Keratinocyte (primary cell): ENCODE measurements at places on chromosomes 3 and 15. TPM values are rescaled to one million over a fixed set of nuclear protein-coding genes. Genes with fewer than 3 reads are reported as not detected.

The MAP1A gene
- polyA plus RNA-seq = 0.13 to 0.18 TPM (median 0.14 TPM) in 3 replicates

DNA sequence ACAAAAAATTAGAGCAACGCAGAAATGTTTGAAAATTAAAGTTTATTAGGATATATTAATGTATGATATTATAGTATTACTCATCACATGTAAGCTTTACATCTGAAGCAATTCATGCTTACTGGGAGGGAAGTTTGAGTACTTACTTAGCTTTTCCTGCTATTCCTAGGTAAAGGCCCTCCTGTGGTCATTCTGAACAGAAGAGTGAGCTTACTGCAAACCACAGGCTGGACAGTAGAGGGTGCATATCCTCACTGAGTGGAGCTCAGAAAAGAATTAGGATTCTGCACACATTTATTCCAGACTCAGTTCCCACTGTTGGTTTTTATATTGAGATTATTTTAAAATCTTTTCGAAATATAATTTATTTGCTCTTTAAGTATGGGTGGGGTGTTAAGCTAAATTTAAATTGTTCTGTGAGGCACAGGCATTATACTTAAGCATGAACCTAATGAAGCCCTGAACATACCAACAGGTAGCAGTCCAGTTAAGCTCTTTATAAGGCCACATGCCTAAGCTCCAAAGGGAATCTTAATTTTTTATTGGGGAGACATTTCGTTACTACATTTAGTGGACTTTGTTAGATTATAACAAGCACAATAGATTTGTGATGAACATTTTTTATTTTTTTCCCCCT, 10.2 kb downstream of the MRPS22 start:
- peaks cover 35% of the 10 kb centered on the region for H3K36me3 ChIP-seq
- H3K4me1 ChIP-seq = no peaks in the 10 kb centered on the region
- no peak overlapping the region for H3K4me3 ChIP-seq
- no peaks in the 10 kb centered on the region for H3K27me3 ChIP-seq

The CD96 gene
- polyA plus RNA-seq = 0.08 to 0.14 TPM (median 0.13 TPM) in 3 replicates

- H3K36me3 ChIP-seq = peaks cover 12% of the 10 kb centered on the region
- DNase-seq = no peak
- H3K4me3 ChIP-seq = peak overlapping the region; percentile 95
- peaks cover 19% of the 10 kb centered on the region for H3K4me1 ChIP-seq
- H3K27ac ChIP-seq = peak overlapping the region; percentile 96
- no peaks in the 10 kb centered on the region for H3K27me3 ChIP-seq
These were observed 26.1 kb downstream of the ATRIP start for GRCh38 chr3:48472673-48472922.

- H3K27ac ChIP-seq = no peak overlapping the region
- peaks cover 28% of the 10 kb centered on the region for H3K27me3 ChIP-seq
- H3K4me3 ChIP-seq = no peak overlapping the region
- H3K36me3 ChIP-seq = no peaks in the 10 kb centered on the region
- DNase-seq = no peak
- no peaks in the 10 kb centered on the region for H3K4me1 ChIP-seq
These were observed 328.6 kb upstream of the PROK2 start for GRCh38 chr3:72113564-72113963.

DNA sequence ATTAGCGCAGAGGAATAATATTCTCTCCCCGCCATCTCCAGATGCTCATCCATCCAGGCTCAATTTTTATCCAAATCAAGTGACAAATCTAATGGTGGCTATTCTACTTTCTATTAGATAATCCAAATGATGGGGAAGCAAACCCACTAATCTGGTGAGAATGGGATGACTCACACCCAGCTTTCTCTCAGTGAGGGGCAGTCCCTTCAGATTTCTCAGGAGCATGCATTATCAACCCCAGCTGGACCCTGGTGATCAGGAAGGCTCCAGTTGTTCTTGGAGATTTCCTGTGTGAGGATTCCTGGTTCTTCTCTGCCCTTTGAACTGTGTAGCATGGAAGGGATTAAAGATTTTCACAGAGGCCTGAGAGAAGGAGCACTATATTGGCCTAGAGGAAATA, 358.0 kb downstream of the WDR72 start:
- H3K4me1 ChIP-seq = no peaks in the 10 kb centered on the region
- DNase-seq = no peak
- no peaks in the 10 kb centered on the region for H3K27me3 ChIP-seq
- H3K4me3 ChIP-seq = no peak overlapping the region
- no peaks in the 10 kb centered on the region for H3K36me3 ChIP-seq
- H3K27ac ChIP-seq = no peak overlapping the region
